ENCODE measurements at places on chromosomes 12 and 14.
A peak's percentile ranks its signal among the peaks of the same experiment; 100 is the strongest.

DNA sequence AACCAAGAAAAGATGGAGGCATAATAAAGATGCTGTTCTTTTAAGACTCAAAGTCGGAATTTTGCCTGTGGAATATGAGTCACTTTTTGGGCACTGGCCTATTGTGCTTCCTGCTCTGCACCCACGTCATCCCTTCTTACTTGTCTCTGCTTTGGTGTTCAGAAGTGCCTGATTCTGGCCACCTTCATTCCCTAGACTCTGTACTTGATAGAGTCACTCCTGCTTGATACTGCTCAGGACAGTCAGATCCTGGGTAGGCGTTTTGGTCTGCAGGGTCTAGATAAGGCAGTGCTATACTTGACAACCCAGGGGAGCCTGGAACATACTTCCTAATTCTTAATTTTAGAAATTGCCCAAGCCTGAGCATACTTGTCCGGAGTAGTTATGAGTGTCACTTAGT is 1.9 kb downstream of the LRRK2 start:
- peak; percentile 36 for DNase-seq

GRCh38 chr12:103755425-103755824 is 85.6 kb downstream of the NT5DC3 start:
- no peak for DNase-seq

GRCh38 chr12:45298721-45299692 is 83.1 kb downstream of the ANO6 start:
- DNase-seq: no peak

DNA sequence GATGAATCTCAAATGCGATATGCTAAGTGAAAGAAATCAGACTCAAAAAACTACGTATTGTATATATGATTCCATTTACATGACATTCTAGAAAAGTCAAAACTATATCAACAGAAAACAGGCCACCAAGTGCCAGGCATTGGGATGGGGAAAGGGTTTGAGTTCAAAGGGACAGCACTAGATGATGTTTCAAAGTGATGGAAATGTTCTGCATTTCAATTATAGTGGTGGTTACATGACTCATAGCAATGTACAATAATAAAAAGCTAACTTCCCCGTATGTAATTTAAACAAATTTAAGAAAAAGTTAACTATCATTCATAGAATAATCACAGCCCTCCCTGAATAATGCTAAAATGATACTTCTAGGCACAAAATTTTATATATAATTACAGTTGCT is 13.5 kb downstream of the HECTD1 start:
- DNase-seq: no peak

GRCh38 chr12:105357162-105357691 is 26.7 kb downstream of the C12orf75 start:
- DNase-seq: no peak

- DNase-seq: no peak
Measured at GRCh38 chr14:87497301-87497700, 495.7 kb downstream of the GALC start.

DNA sequence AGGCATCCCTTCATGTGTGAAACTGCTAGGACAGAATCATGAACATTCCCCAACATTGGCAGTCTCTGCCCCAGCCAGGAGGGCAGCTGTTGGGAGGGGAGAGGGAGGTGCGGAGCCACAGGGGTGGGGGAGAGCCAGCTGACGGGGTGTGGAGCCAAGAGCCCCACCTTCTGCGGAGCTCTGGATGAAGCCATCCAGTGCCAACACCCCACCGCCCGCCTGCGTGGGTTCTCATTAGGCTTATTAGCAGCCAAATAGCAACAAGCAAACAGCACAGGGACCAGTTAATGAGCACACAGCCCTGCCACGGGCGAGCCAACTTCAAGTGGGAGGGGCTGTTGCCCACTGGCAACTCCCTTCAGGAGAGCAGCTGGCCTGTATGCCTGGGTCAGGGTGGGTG is 12.1 kb downstream of the LTBP2 start:
- no peak for DNase-seq

DNA sequence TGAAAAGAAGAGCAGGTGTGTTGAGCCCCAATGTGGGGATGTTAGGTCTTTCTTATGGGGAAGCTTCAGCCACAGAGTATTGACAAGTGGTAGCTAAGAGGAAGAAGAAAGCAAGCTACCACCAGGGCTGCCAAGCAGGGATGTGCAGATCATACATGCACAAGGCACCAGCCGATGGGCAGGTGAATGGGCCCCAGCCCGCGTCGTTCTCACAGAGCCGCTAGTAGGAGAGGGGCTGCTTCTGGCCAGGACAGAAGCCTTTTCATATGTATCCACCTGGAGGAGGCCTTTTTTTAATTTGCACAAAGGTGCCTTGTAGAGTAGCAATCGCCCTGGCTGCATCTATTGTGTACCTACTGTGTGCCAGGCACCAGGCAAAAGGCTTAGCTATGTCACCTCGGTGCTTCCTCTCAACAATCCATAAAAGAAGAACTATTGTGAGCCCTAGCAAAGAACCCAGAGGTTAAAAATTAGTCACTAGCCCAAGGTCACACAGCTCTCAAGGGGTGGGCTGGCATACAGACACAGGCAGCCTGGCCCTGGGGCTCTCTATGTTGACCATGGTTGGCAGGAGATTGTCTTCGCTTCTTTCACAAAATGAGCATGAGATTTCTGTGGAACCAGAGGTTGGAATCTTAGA is 8.2 kb downstream of the NUAK1 start:
- no peak for DNase-seq

- DNase-seq: no peak
Measured at GRCh38 chr12:91367234-91367849, 184.7 kb upstream of the DCN start.

DNA sequence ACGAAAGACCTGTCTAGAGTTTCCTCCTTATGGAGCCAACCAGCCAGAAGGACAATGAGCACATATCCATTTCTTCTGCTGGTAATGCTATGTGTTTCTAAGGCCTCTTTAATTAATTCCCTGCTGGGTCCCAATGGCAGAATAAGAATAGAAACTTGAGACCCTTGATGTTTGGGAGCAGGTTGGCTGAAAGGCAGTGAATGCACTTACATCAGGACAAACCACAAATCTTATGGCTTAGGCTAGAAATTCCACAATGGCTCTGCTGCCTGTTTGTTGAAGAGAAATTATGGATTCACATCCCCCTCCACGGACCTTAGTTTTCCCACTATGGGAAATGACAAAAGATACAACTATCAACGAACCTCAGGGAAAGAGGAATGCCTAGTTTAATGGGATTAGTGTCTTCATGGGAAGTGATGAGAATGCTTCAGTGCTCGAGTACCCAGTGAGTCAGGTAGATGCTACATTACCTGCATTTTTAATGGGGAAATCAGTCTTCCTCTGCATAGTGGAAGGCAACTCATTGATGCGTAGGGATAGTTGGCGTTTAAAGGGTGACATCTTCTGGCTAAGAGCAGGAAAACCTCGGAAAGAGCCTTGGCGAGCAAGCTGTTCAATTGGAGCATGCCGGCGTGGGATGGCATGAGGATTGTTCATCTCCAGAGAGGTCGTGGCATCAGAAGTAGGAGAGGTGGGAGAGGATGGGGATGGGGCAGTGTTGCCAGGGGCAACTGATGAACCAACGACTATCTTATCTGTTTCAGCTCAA is 46.5 kb downstream of the PAPLN start:
- DNase-seq: no peak

GRCh38 chr12:61414470-61414869 is 845.7 kb upstream of the USP15 start:
- DNase-seq: no peak

- DNase-seq: no peak
Measured at GRCh38 chr14:67421356-67422224, 9.6 kb upstream of the PLEK2 start.

GRCh38 chr12:88416786-88417185 is 163.5 kb downstream of the KITLG start:
- DNase-seq: no peak

GRCh38 chr12:112792301-112792700 is 753 bp downstream of the RPH3A start:
- DNase-seq: no peak

DNA sequence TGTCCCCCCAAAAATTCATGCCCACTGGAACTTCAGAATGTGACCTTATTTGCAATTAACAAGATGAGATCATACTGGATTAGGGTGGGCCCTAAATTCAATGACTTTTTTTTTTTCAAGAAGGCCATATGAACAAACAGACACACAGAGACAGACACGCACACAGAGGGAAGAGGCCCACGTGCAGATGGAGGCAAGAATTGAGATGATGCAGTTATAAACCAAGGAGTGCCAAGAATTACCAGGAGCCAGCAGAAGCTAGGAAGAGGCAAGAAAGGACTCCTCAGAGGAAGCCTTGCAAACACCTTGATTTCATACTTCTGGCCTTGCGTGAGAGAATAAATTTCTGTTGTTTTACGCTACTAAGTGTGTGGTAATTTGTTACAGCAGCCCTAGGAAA is 33.4 kb downstream of the NELL2 start:
- no peak for DNase-seq

DNA sequence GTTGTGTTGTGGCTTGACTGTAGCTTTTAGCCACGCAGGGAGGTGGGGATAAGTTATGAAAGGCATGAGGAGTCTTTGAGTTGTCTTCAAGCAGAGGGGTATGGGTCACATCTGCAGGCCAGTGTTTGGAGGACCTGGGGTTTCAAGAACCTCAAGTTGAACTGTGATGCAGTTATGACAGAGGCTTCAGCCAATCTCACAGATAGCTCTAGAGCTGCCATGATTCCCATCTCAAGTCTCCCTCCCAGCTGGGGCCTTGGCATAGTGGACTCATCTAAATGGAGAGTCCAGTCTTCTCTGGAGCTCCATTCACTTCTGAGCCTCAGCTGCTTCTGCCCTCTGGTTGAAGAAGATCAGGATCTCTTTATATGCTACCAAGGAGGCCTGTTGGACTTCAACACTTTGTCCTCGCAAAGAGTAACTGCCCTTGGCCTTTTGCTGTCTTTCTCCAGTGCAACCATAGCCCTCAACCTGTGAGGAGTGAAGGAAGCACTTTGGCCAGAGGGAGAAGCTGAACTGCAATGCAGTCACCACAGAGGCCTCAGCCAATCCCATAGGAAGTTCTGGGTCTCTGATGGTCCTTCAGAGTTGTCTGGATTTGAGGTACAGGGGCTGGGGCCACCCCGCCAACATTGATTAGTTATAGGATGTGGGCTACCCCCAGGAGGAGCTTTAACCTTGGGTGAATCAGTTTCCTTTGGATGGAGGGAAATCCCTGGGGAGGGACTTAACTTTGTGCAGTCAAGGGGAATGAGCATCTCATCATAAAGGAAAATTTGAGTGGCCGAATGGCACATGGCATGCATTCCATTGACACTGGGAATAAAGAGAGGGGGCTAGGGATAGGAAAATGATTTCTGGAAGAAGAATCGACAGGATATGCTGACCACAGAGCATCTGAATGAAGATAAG is 230.5 kb downstream of the PCNX1 start:
- no peak for DNase-seq

DNA sequence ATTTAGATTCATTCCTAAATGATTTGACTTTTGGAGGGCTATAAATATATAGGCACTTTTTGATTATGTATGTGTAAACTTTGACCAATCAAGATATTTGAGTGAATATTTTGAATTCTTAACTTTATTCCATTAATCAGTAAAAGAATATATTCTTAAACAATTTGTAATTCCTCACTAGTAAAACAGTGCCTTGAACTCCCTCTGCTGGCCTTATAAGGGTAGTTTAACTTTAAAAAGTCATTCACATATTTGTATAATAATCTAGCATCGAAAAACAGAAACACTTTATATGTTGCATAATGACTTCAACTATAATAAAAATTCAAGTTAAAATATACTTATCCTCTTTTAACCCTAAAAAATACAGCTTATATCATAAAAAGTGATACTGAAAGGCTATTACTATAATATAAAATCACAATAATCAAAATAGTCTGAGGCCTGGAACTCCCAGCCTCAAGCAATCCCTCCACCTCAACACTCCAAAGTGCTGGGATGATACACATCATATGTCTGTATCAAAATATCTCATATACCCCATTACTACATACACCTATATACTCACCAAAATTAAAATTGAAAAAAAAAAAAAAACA is 31.2 kb downstream of the CCDC59 start:
- DNase-seq: no peak

- DNase-seq: peak; percentile 66
Measured at GRCh38 chr14:63435838-63436237, 107.3 kb downstream of the PPP2R5E start.
